Muscle of leg (tissue), 16 donors: ENCODE measurements at places on chromosomes 16 and 17. TPM values are rescaled to one million over a fixed set of nuclear protein-coding genes. Genes with fewer than 3 reads are reported as not detected.

Gene MIS12
- total RNA-seq: 17.8 TPM

Gene TBC1D3E
- not detected for total RNA-seq

Gene NOS2
- 1.5 TPM for total RNA-seq

Gene GRAP
- 2.7 TPM for total RNA-seq

Gene TBC1D3I
- 0.09 TPM for total RNA-seq

Gene CDRT15
- not detected for total RNA-seq

Gene CHD9NB
- total RNA-seq: 1.7 TPM

Gene MAP2K6
- 22.8 TPM for total RNA-seq

Gene TPSG1
- total RNA-seq: not detected

Gene SMIM22
- not detected for total RNA-seq

Gene HBA2
- 926 TPM for total RNA-seq

GRCh38 chr16:3597226-3597625 lies 14.2 kb downstream of the SLX4 start:
- DNase-seq: no peak

DNA sequence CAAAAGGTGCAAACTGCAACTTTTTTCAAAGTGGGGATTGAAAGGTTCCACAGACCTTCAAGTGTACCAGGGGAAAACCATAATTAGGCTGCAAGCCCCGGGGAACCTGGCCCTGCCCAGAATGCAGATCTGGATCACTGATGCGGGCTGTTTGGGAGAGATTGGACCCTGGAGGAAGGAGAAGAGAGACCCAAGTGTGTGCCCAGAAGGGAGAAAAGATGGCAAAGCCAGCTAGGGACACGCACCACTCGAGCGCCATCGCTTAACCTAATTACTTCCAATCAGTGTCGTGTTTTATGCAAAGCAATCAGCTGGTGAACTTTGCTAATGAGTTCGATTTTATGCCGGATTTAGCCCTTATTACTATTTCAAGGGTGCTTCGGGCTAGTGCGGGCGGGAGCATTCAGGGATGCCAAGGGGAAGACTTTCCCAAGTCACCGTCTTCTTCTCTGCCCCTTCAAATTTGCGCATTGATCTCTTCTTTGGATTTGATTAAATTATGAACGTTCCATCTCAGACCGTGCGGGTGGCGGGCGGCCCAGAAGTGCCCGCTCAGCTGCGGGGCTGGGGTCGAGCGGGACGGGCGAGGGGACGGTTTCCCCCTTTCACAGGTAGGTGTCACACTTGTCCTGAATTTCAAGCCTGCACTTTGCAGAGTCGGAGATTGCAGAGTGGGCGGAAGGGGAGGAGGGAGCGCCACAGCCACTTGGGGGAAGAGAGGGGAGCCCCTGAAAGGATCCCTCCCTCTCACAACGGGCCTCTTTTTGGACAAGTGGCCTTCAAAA lies 4.0 kb downstream of the IRX5 start:
- peak; percentile 40 for DNase-seq

DNA sequence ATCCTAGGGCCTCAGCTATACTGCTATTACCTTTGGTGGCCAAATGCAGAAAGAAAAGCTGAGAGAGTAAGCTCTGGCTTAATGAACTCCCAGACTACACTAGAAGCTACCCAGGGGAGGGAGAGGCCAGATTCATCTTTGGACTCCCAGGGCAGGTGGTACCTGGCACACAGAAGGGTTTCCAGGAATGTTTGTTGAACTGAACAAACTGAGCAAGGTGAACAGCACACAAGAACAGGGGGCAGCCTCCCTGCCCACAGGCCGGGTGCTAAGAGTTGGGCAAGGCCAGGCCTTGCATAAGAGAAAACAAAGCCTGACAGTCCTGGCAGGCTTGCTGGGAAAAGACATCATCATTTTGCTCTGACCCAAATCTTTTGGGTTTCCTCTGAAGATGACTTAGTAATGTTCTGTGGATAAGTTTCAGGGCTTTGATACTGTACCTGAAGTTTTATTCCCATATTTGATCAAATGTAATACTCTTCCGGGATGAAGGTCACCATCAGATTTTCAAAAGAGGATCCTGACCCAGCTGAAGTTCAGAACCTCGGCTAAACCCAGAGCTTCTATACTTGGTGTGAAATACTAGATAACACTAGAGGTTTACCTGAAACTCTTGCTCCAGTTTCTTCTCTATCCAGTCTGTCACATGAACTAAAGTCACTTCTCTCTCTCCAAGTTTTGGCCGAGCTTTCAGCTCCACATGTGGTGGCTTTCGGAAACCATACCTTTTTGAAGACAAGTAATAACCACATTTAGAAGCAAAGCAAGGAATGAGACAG lies 20.5 kb upstream of the ERN1 start:
- no peak for DNase-seq

DNA sequence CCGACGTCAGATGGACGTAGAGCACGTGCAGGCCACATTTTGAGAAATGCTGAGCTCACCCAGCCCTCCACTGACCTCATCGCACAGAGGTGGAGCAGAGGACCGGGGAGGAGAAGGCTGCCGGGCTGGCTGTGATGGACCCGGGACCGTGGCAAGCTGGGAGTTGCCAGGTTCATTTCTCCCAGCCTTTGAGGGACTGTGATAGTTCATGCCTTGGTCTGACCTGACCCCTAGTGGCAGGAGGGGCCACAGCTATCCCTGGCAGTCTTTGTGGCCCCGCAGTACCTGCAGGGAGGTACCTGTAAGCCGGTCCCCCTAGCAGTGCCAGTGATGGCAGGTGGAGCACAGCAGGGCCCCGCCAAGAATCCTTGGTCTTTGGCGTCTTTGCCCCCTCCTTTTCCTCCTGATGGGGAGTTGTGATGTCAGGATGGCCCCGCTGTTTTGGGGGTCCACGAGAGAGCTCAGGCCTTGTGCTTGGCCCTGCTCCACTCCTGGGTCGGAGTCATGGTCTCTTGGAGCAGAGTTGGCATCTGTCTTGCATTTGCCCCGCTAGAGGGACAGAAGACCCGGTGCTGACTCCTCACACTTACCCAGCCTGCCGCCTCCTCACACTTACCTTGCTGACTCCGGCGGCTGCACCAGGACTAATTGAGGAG lies 50.4 kb downstream of the OR1D5 start:
- DNase-seq: peak; percentile 70

DNA sequence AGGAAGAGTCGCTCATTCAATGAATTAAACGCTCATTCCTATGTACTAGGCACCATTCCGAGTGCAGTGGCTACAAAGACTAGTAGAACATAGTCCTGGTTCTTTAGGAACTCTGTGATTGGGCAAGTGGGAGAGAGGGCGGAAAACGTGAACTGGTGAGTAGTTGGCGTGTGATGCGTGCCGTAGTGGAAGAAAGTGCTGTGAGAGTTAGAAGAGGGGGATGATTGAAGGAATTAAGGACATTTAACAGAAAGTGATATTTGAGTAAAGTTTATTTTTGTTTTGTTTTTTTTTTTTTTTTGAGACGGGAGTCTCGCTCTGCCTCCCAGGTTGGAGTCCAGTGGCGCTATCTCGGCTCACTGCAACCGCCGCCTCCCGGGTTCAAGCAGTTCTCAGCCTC lies 7.9 kb upstream of the SLFN14 start:
- no peak for DNase-seq

- no peak for DNase-seq
Observed at GRCh38 chr16:11671271-11671670, 3.0 kb downstream of the SNN start.

- DNase-seq: no peak
Observed at GRCh38 chr16:16029431-16030011, 80.1 kb downstream of the ABCC1 start.

DNA sequence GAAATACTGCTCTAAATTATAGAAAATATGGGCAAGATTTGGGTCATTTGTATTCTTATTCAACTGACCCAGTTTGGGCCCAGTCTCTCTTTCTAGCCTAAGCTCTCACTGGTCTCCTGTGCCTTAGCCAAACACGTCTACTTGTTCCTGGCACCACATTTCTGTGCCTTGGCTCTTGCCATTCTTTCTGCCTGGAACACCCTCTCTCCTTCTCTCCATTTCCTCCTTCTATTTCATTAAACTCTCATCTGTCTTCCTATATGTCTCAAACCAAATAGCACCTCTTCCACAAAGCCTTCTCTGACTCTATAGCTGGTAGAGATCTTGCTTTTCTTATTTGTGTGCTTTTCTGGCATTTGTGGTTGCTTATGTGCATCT lies 37.7 kb upstream of the NUFIP2 start:
- peak; percentile 28 for DNase-seq

- no peak for DNase-seq
Observed at GRCh38 chr16:56401482-56401881, 23.9 kb downstream of the AMFR start.

DNA sequence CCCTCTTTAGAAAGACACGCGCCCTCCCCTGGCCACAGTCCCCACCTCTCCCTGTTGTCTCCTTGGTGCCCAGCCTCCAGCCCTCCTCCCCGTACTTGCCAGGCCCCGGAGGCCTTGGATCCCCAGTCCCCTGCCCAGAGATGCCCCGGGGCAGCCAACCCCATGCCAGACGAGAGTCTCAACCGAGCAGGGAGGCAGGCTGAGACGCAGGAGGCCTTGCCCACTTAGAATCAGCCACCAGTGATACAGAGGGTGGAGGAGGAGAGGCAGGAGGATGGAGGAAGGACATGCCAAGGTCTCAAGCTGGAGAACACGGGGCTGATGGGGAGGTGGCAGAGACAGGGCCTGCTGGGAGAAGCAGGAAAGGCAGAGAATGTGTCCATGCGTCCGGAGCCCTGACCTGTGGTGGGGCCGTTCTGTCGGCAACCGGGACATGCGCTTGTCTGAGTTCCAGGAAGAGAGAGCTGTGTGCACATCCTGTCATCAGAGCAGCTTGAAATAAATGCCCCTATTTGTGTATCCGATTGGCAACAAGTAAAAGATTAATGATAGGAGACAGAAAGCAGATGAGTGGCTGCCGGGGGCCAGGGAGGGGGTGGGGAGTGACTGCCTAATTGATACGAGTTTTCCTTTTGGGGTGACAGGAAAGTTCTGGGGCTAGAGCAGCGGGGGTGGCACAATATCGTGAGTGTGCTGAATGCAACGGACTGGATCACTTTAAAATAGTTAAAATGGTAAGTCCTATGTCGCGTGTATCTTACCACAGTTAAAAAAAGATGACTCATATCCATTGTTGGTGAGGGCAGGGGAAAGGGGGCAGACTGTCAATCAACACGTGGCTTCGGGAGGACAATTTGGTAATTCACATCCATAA lies 44.7 kb upstream of the MEAK7 start:
- DNase-seq: no peak

- DNase-seq: no peak
Observed at GRCh38 chr16:75820672-75821071, 94.4 kb upstream of the CPHXL start.

DNA sequence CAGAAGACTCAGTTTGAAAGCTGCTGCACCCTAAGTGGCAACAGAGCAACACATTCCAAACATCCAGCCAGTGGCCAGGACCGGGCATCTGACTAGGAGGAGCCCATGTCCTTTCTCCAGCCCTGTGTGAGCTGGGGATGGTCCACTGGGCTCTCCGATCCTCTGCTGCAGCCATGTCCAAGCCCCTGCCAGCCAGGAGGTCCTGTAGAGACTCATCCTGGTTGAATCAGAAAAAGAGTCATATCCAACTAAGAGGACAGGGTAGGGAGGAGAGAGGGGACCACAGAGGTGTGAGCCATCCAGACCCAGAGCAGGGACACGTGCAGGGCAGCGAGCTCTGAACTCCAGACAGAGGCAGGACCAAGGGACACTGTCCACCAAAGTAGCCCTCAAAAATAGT lies 163.0 kb upstream of the CDH5 start:
- no peak for DNase-seq

GRCh38 chr17:51121620-51122472 lies 1.2 kb upstream of the SPAG9 start:
- peak; percentile 88 for DNase-seq

- DNase-seq: no peak
Observed at GRCh38 chr17:16398270-16399267, 16.8 kb upstream of the TRPV2 start.

DNA sequence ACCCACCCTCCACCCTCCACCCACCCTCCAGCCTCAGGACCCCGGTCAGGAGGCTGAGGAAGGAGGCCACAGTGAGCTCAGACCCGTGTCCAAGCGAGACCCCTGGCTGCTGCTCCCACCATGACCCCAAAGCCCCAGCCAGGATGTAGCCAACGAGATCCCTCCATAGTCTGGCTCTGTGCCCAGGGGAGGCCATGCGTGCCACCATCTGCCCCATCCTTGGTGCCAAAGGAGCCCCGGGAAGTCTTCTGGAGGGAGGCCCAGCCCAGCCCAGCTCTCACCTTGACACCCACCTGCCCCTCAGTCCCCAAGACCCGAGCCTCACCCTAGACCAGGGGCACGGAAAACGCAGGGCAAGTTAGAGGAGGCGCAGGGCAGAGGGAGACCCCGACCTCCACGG lies 34.2 kb downstream of the PIEZO1 start:
- no peak for DNase-seq

DNA sequence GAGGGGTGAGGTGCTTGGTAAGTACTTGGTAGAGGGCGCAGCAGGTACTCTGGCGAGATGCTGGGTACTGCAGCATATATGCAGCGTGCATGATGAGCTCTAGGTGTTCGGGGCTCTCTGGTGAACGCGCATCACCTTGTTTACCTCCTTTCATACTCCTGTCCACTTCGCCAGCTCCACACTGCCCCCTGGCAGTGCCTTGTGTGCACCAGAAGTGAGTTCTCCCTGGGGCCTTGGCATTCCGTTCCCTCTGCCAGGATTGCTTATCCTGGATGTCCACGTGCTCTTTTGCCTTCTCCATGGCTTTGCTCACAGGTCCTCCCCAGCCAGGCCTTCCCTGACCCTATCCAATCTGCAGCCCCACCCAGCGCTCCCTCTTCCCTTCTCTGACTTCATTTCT lies 154.2 kb downstream of the MRM1 start:
- no peak for DNase-seq

DNA sequence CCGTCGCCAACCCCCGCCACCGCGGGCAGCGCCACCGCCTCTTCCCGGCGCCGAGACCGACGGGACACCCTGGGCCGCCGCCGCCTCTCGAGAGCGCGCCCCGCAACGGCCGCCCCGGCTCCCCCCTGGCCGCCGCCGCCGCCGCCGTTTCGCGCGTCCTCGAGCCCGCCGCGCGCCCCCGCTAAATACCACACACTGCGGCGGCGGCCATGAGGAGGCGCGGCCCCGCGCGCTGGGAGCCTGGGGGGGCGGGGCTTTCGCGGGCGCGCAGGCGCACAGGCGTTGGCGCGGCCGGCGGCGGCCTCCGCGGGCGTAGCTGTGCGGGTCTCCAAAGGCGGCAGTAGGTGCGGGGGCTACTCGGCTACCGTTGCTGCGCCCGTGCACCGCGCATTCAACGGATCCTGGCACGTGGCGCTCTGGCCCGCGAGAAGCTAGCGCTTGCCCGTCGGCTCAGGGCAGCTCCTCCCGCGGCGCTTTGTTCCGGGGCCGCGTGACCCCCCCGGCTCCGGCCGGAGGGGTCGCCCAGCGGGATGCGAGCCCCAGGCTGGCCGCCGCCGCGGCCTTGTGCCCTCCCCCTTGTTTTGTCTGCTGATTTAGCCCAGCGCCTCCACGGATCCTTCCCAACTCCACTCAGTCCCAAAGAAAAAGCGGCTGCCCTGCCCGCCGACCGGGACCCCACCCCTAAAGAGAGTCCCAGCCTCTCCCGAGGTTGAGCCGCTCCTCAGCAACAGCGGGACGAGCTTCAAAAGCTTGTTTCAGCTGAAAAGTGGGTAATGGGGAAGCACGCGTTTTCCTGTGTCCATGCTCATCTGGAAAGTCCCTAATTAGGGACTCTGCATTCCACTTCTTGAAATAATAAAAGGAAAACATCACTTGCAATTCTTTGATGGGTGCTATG lies at the start of gene SIAH1:
Gene SIAH1, minus strand, starts transcription at position 161 of the 898 bp plus-strand sequence. CDS start 22,985 bp downstream, outside the sequence.
- peak; percentile 94 for DNase-seq

GRCh38 chr16:2933136-2933535 lies 21.4 kb downstream of the FLYWCH1 start:
- DNase-seq: no peak
